ENCODE measurements at places on chromosomes 13 and 19. TPM values are rescaled to one million over a fixed set of nuclear protein-coding genes. Genes with fewer than 3 reads are reported as not detected.

- DNase-seq: no peak
Measured at GRCh38 chr13:56953965-56954364, 186.8 kb upstream of the PRR20A start.

- DNase-seq: no peak
Measured at GRCh38 chr19:56314018-56314380, 640 bp downstream of the ZSCAN5A start.

DNA sequence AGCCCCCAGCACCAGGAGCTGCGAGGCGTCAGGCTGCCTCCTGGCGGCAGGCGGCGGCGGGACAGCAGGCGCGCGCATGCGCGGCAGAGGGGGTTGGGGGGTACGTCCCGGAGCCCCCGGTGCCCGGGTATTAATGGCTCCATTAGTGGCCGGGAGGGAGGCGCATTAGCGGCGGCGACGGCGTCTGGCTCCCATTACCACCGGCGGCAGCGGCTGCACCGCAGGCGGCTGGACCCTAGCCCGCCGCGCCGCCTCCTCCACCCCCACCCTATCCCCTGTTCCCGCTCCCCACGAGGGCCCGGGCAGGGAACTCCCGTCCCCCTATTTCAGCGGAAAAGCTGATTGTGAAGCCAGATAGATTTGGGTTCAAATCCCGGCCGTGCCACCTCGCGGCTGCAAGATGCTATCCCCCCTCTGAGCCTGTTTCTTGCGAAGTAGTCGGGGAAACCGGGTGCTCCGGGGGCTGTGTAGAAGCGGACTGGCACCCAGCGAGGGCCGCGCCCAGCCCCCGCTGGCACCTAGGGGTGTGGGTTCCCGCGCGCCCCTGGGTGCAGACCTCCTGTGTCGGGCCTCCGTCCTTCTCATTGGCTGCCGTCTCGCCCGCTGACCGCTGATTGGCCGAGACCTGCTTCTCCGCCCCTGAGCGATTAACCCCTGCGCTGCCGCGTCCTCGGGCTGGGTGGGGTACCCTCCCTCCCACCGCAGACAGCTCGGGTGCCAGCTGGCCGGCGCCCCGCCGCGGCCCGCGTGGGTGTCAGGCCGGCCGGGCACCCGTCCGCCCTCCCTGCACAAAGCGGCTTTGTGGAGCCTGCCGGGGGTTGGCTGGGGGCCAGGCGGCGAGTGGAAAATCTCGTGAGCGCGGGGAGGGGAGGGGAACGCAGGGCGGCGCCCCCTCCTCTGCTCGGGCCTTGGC is 11.1 kb downstream of the CIC start:
- peak; percentile 99 for DNase-seq

DNA sequence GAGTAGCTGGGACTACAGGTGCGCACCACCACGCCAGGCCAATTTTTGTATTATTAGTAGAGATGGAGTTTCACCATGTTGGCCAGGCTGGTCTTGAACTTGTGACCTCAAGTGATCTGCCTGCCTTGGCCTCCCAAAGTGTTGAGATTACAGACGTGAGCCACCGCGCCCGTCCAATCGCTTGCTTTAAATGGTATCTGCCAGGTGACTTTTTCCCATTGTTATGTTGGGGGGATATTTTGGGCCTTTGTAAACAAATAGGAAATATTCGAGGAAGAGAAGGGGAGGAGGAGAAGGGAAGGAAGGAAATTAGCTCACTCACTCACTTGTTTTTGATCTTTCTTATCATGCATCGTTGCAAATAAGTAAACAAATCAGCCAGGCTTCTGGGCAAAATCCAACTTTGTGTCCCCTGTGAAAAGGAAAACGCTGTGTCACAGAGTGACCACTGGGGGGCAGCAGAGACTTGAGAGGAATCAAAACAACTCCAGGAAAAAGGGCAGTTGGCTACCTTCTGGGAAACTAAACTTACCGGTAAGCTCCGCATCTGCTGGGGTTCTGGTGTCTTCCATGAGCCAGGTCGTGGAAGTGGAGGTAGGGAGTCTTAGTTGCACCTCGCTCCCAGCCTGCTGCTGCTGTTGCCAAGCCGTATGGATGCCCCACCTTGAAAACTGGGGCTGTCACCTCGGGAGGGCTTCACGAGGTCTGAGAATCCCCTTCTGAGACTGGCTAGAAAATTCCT is 9.3 kb upstream of the RANBP3 start:
- peak; percentile 85 for DNase-seq

- DNase-seq: no peak
Measured at GRCh38 chr13:64471916-64472315, 2758.2 kb downstream of the PCDH9 start.

GRCh38 chr19:4914736-4915501 is 5.6 kb downstream of the UHRF1 start:
- peak; percentile 76 for DNase-seq

GRCh38 chr13:100323937-100324336 is 235.0 kb downstream of the PCCA start:
- DNase-seq: no peak

- DNase-seq: no peak
Measured at GRCh38 chr13:22256111-22256639, 585.3 kb downstream of the FGF9 start.

DNA sequence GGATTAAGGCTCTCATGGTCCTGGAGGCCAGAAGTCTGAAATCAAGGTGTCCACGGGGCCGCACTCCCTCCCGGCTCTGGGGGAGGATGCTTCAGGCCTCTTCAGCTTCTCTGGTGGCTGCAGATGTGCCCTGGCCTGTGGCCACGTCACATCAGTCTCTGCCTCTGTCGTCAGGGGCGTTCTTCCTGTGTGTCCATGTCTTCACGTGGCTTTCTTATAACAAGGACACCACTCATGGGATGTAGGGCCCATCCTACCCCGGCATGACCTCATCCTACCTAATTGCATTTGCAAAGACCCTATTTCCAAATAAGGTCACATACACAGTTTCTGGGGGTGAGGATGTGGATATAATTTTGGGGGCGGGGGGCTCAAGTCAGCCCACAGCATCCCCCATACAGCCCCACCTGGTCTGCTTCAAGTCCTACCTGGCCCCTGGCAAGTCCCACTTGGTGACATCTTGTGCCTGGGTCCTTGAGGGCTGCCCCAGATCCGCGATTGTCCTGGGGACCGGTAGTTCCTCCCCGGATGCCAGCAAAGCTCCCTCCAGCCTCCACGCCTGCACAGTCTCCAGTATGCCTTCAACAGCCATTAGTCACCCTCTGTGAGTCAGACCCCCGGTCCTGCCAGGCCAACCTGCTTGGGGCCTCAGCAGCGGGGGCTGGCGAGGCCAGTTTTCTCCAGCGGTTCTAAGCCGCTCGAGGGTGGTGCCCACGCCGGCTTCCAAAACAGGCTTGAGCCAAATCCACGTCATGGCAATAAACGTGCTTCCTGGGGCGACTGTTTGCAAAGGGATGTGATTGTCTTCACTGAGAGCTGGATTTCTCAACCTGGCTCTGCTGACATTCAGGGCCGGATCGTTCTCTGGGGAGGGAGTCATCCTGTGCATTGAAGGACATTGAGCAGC is 32.2 kb downstream of the MYO9B start:
- peak; percentile 97 for DNase-seq

TMED1 gene
- total RNA-seq: 17.9 TPM

ATCAY gene
- total RNA-seq: not detected

DNA sequence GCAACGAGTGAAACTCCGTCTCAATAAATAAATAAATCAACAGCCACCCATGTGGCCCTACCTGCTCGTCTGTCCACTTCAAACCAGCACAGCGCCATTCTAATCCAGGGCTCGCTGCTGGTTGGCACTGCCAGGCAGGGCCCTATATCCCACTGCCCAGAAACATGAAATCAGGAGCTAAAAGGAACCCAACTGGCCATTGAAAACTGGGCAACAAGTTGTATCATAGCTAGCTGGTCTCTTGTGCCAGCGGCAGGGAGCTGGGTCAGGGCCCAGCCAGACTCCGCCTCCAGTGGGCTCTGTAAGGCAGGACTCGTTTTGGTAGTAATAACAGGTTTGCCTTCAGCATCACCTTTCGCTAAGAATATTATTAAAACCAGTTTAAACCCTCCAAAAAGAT is 39.3 kb downstream of the GGACT start:
- DNase-seq: no peak

POLRMT gene
- total RNA-seq: 33.3 TPM

VSTM2B gene
- total RNA-seq: not detected

APC2 gene
- total RNA-seq: 0.42 TPM

DNA sequence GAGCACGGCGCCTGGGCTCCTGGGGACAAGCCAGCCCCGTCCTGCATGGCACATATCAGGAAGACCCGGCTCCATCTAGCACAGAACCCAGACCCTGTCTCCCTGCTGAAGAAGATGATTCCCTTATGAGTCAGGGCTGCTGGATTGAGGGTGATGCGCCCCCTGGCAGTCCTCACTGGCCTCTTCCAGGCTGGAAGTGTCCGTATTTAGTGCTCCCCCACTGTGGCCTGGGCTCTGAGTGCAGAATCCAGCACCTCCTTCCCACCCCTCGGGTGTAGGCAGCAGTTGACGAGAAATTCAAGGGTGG is 14.9 kb downstream of the COMP start:
- no peak for DNase-seq

DNA sequence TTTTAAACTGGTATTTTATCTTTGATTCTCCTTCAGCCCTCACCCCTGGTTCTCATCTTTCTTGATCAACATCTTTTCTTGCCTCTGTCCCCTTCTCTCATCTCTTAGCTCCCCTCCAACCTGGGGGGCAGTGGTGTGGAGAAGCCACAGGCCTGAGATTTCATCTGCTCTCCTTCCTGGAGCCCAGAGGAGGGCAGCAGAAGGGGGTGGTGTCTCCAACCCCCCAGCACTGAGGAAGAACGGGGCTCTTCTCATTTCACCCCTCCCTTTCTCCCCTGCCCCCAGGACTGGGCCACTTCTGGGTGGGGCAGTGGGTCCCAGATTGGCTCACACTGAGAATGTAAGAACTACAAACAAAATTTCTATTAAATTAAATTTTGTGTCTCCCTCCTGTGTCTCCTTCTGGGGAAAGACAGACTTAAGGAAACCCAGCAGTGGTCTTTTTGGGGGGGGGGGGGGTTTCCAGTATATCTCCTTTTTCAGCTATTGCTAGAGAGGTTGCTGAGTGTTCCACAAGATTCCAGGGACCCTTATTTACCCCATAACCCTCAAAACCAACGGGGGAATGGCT is 1.5 kb upstream of the RAD23A start:
- no peak for DNase-seq

ACER1 gene
- total RNA-seq: not detected

SIGLEC11 gene
- 1.8 TPM for total RNA-seq

GRCh38 chr19:54335164-54335563 is 3.8 kb downstream of the LILRA4 start:
- no peak for DNase-seq

- no peak for DNase-seq
Measured at GRCh38 chr19:5537870-5538269, 29.9 kb downstream of the TINCR start.
